ENCODE measurements at places on chromosomes 11 and 22. TPM values are rescaled to one million over a fixed set of nuclear protein-coding genes. Genes with fewer than 3 reads are reported as not detected.

Gene TMEM191B
- 3.1 TPM for total RNA-seq

Gene CDHR5
- total RNA-seq, result 21.3 TPM

Gene TMEM132A
- 55.6 TPM for total RNA-seq

Gene CDC42BPG
- 8.7 TPM for total RNA-seq

Gene C11orf86
- total RNA-seq, result not detected

Gene CD6
- total RNA-seq, result 1.2 TPM

Gene BARX2
- total RNA-seq, result 0.12 TPM

Gene ALKBH8
- total RNA-seq, result 9.5 TPM

Gene DDIAS
- 4.6 TPM for total RNA-seq

Gene KCNJ1
- 120 TPM for total RNA-seq

All from metanephros (tissue), 2 donors.